ENCODE measurements at places on chromosomes 7 and 10. TPM values are rescaled to one million over a fixed set of nuclear protein-coding genes. Genes with fewer than 3 reads are reported as not detected.

PRPS1L1 gene
- total RNA-seq: not detected

- no peak for DNase-seq
Measured at GRCh38 chr10:16944402-16944801, 127.2 kb upstream of the RSU1 start.

DDX21 gene
- 193 TPM for total RNA-seq

PTCD1 gene
- 11.3 TPM for total RNA-seq

DNA sequence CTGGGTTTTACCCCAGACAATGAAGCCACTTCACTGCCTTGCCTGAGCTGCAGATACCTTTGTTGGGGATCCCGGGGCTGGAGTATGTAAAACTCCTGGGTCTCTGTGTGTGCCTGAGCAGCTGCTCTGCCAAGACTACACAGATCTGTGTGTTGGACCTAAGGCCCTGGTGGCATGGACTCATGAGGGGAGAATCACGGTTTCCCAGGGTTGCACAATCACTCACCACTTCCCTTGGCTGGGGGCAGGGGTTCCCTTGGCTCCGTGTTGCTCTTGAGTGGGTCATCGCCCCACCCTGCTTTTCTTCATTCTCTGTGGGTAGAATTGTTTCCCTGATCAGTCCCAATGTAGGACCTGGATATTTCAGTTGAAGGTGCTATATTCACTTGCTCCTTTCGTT is 13.9 kb upstream of the TBATA start:
- no peak for DNase-seq

GRCh38 chr7:36496576-36496975 is 106.9 kb downstream of the ANLN start:
- DNase-seq: no peak

- DNase-seq: no peak
Measured at GRCh38 chr7:26166684-26167266, 14.8 kb downstream of the NFE2L3 start.

GRCh38 chr7:142583446-142583845 is 165.8 kb upstream of the PRSS1 start:
- DNase-seq: peak; percentile 95

DNA sequence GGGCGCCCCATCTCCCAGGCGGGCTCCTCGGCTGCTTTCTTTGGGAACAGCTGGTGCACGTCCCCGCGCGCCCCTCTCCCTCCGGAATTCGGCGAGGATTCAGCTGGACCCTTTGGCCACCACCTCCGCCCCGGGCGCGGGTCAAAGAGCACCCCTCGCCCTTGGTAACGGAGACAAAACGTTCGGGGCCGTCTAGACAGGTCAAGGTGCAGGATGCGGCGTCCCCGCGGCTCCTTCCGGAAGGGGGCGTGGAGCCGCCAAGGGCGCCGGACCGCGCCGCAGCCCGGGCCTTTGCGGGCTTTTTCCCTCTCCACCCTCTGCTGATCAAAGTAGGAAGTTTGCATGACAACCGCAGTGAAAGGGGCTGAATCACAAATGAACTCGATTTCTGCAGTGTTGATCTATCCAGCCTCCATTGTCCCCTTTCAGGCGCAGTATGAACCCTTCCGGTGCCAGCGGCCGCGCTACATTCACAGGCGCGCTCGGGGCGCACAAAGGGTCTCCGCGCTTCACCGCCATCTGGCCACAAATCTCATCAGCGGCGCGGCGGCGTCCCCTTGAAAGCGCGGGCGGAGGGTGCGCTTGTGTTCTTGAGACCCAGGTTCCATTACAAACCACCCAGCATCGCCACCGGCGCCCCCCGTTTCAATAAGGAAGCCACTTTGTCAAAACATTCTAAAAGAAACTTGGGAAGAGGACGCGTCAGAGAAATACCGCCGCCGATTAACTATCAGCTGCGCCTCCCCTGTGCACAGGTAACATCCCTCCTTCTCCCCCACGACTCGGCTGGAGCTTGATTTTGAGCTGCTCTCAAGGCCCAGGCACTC is 36.4 kb downstream of the CNPY1 start:
- DNase-seq: no peak

GRCh38 chr7:140082770-140083169 is 20.0 kb upstream of the PARP12 start:
- no peak for DNase-seq

DNA sequence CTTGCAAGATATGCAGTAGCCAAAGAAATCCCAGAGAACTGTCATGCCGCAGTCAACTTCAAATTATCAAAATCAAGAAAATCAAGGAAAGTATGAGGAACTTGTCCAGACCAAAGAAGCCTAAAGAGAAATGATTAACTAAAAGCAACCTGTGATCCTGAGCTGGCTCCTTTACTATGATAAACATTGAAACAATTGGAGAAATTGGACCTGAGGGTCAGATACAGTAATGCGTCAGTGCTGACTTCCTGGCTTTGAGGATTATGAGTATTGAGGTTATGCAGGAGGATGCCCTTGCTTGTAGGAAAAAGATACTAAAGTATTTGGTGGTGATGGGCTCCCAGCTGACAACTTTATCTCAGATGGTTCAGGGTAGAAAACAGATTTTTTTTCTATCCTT is 324.7 kb upstream of the AKR1E2 start:
- DNase-seq: peak; percentile 6

DNA sequence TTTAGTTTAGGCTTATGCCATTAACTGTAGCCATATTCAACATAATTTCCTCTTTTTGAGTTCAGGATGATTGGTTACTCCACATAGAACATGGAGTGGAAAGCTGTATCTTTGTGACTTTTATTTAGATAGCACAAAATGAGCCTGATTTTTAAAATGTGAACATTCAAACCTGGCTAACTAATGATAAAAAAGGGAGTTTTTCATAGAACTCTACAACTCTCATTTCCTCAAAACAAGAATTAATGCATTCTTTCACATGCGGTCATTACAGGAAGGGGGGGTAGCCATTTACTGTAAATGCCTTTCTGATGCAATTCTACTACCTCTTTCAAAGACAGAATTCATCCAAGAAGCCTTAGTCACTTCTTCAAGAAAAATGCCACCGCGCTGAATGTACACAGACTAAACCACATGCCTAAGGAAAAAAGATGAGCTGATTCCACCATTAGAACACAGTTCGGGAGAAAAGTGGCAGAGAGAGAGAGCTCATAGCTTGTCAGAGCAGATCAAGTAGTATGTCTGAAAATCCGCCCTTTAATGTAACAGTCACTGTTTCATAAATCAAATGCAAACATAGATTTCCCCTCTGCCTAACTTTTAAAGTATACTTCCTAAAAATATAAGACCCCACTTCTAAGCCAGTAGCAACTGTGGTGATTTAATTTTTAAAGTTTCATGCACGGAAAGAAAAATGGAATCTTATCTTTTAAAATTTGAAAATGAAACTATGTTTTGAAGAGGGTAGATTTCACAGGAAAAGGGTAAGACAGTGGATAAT is 226.4 kb upstream of the KLF14 start:
- DNase-seq: peak; percentile 99

FAM221A gene
- total RNA-seq: 2.6 TPM

DNA sequence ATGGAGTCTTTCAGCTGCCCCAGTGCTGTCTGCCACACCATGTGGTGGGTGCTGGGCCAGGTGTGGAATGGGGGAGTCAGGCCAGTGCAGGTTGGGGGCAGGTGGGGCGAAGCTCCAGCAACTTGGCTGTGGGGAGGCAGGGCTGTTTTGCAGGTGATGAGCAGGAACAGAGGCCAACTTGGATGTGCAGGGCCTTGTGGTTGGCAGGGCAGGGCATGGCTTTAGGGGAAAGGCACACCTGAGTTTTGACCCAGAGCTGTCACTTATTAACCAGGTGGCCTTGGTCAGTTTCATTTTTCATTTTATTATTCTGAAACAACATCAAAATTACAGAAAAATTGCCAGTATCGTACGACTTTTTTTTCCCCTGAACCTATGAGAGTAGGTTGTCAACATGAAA is 1.1 kb upstream of the SFTPA2 start:
- no peak for DNase-seq

GRCh38 chr7:94588075-94588474 is 67.9 kb downstream of the SGCE start:
- no peak for DNase-seq

- peak; percentile 90 for DNase-seq
Measured at GRCh38 chr10:122861711-122862161, 16.1 kb upstream of the CUZD1 start.

MRLN gene
- not detected for total RNA-seq

DNA sequence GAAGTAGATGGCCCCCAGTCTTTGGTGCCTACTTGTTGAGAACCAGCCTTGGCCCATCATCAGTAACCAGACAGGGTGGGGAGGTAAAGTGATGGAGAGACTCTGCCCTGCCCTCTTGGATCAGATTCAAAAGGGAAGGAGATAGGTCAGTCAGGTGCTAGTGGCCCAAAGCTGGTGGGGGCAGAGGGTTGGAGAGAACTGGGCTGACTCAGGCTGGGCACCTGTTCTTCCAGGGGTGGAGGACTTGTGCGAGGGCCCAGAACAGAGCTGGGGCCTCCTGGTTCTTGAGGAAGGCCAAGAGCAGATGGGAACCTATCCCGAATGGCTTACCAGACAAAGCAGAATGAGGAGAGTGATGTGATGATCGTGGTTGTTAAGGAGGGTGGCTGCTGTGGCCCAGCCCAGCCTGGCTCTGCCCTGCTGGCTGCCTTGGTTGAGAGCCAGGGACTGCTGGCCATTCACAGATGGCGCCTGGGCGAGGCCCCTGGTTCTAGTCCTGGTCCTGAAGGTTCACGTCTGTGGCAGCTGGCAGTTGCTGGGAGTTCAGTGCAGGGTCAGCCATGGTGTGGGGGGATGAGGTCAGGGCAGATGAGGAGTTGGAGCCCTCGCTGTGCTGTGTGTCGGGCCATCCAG is 36.6 kb downstream of the PALD1 start:
- no peak for DNase-seq

CYP2C19 gene
- total RNA-seq: 0.26 TPM

DNA sequence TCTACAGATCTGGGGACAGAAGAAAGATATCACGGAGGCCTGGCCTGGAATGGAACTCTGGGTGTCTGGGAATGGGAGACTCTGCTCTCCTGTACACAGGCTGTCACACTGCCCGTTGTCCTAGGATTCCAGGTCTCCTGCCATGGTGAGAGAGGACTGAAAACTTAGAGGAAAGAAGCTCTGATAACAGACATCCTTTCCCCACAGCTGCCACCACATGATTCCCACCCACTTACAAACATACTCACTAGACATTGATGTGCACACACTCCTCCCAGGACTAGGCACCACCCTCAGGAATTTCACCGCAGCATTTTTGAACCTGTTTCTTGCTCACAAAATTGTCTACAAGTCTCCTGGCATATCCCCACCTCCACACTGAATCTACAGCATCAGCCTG is 5.7 kb downstream of the ZNF92 start:
- peak; percentile 5 for DNase-seq

DNA sequence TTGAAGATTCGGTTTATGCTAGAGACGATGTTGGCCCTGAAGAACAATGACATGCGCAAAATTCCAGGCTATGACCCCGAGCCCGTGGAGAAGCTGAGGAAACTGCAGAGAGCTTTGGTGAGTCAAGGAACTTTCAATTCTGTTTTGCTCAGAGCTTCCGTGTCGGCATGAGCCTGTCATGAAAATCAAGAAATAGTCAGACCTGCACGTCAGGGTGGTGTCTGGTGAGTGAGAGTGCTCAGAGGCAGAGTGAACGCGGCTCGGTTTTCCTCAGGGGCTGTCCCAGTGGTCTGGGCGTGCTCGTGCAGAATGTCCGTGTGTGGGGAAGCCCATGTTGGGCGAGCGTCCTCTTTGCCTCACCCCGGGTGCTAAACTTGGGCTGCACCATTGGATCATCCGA is 12.6 kb downstream of the NOM1 start:
- no peak for DNase-seq

TMEM178B gene
- under 0.01 TPM for total RNA-seq

DNA sequence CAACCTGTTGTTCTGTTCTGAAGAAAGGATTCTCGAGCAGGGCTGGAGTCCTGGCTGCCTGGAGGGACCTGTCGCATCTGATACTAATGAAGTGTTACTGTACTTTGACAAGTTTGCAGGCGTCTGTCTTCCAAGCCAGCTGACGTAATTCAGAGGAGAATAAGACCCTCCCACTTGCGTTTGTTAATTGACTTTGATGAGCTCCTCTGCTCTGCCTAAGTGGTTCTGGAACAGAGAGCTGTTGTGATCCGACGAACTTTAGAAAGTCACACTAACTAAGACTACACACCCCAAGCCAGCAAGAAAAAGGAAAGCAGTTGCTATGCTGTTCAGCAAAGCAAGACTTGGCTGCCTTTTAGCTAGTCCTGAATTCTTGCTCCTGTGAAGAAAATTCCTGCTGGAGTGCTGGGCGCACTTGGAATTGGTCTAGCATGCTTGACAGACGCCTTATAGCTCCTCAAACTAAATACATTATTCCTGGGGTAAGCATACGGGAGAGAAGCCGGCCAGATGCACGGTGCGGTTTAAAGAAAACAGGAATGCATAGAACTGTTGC is 200.3 kb downstream of the CACNB2 start:
- no peak for DNase-seq

- no peak for DNase-seq
Measured at GRCh38 chr7:14270099-14270498, 280.6 kb upstream of the ETV1 start.

DNA sequence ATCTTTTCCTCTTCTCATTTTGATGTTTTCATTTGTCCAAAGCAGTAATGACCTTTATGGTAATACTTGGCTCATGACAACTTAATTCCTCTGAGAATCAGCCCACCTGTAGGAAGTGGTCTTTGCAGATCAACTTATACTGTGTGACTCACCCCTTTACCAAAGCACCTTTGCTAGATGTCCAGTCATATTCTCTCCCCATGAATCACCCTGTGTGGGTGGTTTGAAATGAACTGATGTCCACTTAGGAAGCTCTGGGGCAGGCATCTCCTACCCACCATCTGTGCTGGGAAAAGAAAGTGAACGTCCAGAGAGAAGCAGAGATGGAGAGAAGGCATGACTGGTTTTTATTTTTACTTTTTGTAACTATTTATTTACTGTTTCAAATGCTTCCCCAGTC is 410.3 kb downstream of the KIF20B start:
- peak; percentile 95 for DNase-seq

DNA sequence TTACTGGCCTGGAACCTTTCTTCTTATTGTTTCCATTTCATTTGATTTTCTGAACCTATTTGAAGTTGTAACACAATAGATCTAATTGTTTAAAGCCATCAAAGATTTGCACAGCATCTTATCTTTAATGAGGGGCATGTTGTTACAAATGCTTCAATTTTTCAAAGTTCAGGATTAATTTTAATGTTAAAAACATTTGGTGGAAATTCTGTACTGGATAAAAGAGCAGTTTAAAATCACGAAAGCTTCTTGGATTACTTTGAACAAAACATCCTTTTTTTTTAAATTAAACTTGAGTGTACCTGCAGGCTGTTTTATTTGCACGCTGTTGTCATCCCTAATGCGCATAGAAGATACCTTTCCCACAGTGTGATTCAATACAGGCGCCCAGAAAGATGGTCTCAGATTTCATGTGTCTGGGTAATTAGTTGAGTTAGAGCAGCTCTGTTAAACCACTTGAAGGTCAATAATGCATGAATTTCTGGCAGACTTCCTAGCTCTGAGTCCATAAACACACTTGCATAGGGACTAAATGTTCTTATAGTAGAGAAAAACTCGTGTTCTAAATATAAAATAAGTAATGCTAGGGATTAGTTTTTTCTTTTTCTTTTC is 29.3 kb upstream of the DDX50 start:
- peak; percentile 29 for DNase-seq

Data from bronchial epithelial cell (primary cell).